ENCODE measurements at places on chromosomes 1 and 21.

DNA sequence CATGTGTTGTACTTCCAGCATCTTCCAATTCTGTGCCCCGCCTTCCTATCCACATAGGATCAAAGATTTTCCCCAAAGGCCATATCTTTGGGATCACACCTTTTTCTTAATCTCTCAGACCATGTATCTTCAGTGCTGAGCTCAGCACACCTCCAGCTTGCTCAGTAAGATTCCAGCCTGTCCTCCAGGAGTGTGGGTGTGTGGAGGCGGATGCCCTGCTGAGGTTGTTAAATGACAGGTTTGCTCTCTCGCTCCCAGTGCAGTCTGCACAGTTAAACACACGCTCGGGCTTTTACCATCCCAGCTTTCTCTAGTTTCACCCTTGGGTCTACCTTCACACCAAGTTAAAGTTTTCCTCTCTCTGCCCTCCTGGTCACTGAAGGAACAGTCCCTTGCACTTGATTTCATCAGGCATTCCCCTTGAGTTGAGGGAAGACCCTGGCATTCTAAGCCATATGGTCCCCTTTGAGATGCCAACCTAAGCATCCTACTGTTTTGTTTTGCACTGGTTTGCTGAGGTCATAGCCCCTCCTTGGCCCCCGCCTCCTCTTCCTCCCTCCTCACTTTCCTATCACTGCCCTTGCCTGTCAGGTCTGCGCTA, 13.7 kb downstream of the MYOG start:
- no peak for DNase-seq

- DNase-seq = no peak
Observed at GRCh38 chr1:114234408-114235124, 80.9 kb upstream of the SYT6 start.

DNA sequence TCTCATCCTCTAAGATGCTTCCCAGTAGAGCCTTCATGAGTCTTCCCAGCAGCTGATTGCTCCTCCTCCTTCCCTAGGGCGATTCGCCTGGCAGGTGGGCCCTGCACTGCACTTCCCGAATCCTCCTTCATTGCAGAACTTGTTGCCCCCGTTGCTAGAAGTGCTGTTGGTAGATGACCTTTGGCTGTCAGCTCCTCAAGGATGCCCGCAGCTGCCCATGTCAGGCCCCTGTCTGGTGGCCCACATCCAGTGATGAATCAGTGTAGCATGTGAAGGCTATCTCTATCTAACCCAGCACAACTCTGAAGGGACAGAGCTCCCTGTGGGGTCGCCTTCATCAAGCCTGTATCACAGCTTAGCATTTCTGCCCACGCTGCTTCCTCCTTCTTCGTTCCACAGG, 52.1 kb upstream of the F3 start:
- DNase-seq = no peak

GRCh38 chr1:169570172-169570574, 16.1 kb downstream of the F5 start:
- no peak for DNase-seq
